Stimulated activated CD4-positive, alpha-beta T cell treated with anti-CD3 and anti-CD28 coated beads, TNF-alpha, amount 100 ng/mL, for 24 hours (primary cell): ENCODE measurements at places on chromosomes 11 and 22.

GRCh38 chr11:86571273-86571948, 101.0 kb downstream of the ME3 start:
- no peak for DNase-seq

GRCh38 chr11:12914400-12914912, 94.7 kb upstream of the RASSF10 start:
- peak; percentile 12 for DNase-seq

DNA sequence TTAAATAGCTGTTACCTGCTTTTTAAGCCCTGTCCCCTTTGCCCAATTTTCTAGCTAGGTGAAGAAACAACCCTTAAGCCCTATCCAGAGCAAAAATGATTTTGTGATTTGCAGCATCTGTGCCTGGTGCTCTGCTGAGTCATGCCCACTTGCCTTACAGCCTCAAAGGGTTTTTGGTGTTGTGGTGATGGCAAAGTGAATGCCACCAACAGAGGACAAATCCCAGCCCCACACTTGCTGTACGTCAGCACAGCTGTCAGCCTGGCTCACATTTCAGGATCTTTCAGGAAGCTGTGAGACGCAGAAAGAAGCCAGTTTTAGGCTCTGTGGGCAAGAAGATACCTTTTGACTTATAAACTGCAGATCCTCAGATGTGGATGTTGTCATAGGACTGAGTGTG, 401.7 kb downstream of the TENM4 start:
- DNase-seq = no peak

DNA sequence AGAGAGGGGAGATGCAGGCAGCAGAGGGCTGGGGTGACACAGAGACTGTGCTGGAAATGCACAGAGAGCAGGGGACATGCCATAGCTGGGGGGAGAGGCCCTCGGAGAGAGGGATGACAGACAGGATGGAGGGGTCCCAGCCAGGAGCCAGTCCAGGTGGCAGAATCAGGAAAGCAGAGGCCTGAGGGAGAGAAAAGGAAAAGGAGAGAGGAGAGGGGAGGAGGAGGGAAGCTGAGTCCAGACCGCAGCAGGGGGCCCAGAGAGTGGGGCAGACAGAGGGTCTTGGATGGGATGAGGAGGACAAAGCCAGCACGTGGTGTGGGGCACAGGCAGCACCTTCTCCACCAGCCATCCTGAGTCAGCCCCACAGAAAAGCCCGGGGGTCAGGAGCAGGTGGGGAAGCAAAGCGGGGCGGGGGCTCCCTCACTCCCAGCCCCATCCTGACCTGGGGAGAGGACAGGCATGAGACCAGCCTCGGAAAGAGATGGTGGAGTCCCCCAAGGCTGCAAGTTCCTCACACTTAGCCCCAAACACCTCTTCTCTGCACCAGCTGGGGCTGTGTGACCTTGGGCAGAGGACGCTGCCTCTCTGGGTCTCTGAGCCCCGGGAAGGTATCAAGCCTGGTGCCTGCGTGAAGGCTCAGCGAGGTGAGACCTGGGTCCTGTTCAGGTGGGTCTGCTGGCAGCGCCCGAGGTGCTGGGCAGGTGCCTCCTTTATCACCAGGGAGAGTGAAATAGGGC, 48.0 kb downstream of the IGLL1 start:
- DNase-seq = no peak

- DNase-seq = no peak
Observed at GRCh38 chr11:44604171-44604581, 38.7 kb downstream of the CD82 start.

DNA sequence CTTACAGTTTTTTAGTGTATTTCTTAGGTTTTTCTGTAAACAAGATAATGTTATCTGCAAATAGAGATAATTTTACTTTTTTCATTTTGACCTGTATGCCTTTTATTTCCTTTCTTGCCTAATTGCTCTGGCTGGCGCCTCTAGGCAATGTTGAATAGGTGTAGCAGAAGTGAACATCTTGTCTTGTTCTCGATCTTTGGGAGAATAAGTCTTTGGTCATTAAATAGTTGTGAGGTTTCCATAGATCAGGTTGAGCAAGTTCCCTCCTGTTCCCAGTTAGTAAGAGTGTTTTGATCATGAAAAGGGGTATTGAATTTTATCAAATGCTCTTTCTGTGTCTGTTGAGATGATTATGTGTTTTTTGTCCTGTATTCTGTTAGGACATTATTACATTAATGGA, 24.0 kb downstream of the PIH1D2 start:
- no peak for DNase-seq

GRCh38 chr11:110850846-110851245, 138.6 kb upstream of the ARHGAP20 start:
- no peak for DNase-seq

GRCh38 chr22:40055143-40055883, 60.6 kb downstream of the FAM83F start:
- peak; percentile 16 for DNase-seq

DNA sequence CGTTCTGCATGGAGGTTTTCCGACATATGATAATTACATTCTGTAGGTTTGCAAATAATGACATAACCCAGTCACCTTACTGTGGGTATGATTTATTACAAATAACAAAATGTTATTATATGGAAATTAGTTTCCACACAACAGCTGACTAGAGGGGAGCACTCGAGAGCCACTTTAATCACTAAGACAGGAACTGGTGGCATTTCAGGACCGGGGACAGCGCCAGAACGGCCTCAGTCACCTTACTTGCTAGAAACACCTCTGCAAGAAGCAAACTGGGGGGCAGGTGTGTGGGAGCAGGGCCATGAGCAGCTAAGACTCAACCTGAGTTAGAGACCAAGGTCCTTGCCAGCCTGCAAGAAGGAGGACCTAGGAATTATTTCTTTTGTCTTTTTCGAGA, 199.9 kb downstream of the DSCAML1 start:
- DNase-seq = no peak

- no peak for DNase-seq
Observed at GRCh38 chr11:131618201-131618600, 247.8 kb downstream of the NTM start.

- DNase-seq = no peak
Observed at GRCh38 chr11:129700701-129701100, 114.9 kb upstream of the TMEM45B start.

GRCh38 chr11:46210856-46211255, 66.6 kb upstream of the CREB3L1 start:
- no peak for DNase-seq

DNA sequence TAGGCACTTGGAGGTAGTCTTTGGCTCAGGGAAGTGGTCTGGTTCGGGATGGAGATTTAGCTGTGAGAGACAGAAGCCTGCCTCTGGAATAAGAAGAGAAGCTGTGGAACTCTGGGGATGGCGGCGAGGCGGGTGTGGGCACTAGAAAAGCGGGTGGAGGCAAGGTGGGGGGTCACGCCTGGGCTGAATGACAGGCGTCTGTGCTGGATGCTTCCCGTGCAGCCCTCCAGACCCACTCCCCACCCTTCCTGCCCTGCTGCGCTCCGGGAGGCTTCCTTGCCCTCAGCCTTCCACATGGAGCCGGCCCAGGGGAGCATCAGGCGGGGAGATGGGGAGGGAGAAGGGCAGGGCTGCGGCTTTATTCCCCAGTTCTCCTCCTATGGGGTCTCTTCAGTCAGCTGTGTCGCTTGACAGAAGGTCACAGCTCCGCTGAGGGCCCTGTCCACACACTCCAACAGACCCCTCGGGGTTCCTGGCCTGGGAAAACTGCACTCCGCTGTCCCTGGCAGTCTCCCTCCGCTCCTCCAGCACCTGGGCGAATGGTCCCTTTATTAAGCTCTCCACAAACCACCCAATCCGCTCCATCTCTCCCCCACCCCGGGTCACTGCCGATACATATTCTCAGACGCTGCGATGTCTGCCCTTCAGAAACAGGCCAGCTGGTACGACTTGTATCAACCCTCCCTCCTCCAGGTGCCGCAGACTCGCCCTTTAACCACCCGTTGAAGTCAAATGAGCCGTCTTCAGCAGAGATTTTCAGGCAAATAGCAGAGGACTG, 6.2 kb downstream of the DNAJB13 start:
- DNase-seq = no peak

GRCh38 chr11:17575431-17576425, 28.7 kb downstream of the OTOG start:
- DNase-seq = no peak

- DNase-seq = no peak
Observed at GRCh38 chr11:90343673-90344072, 120.8 kb upstream of the CHORDC1 start.

GRCh38 chr11:78706551-78706950, 131.9 kb upstream of the NARS2 start:
- DNase-seq = no peak

GRCh38 chr11:1231396-1232020, 8.6 kb downstream of the MUC5B start:
- DNase-seq = no peak

DNA sequence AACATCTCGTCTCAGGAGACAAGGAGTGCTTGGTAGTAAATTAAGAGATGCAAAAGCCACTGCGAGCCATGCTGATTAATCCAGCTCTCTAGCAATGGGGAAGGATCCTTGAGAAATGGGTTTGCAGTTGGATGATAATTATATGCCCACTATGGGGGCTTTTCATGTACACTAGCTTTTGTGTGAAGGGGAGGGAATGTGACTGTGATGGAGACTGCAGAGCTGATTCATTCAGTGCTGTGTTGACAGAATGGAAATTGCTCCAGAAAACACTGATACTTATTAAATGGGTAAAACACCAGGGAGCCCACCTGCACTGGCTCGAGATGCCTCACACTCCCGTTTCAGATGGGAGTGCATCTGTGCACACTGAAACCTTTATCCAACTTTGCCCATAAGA, 37.0 kb upstream of the KIRREL3 start:
- no peak for DNase-seq

DNA sequence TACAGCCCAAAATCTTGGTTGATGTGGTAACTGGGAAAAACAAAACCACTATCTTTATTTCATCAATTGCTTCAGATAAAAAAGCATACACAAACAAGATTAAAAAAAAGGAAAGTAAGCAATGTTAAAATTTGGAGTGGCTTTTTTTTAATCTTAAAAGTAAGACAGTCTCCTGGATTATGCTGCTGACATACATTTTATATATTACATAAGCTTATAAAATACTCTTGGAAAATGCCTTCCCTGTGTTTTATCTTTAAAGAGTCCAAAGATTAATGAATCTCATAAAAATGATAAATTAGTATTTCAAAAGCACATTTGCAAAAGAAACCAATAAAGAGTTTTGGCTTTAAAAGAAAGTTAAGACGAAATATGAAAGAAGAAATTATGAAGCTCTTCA, 132.7 kb downstream of the DLG2 start:
- DNase-seq = no peak

DNA sequence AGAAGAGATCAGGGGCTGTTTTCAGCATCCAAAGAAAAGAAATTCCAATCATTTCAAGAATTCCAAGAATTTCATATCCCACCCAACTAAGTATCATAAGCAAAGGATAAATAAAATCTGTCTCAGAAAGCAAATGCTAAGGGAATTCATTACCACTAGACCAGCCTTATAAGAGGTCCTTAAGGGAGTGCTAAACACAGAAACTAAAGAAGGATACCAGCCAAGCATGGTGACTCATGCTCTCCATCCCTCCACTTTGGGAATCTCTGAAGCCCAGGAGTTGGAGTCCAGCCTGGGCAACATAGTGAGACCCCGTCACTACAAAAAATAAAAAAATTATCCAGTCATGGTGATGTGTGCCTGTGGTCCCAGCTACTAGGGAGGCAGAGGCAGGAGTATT, 17.8 kb downstream of the FADD start:
- DNase-seq = no peak

DNA sequence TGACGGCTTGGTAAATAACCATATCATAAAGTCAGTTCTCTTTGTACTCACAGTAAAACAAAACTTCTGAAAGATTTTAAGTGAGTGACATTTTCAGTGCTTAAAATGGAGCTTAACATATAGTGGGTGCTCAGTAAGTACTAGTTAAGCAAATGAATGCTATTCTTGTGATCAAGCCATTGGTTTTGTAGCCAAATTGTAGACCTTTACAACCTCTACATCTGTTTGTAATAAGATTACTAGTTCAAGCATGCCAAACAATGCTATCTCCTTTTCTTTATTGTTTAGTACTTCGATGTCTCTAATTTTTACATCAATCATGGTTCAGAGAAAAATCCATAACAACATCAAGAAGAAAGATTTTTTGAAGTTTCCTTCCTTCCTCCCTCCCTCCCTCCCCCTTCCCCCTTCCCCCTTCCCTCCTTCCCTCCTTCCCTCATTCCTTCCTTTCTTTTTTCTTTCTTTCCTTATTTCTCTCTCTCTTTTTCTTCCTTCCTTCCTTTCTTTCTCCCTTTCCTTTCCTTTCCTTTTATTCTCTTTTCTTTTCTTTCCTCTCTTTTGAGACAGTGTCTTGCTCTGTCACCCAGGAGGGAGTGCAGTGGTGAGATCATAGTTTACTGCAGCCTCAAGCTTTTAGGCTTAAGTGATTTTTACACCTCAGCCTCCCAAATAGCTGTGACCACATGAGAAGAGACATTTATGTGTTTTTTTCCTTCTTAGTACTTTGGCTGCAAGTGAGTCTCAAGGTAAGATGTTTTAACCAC, 5.7 kb upstream of the OR51B4 start:
- no peak for DNase-seq

- no peak for DNase-seq
Observed at GRCh38 chr11:122847466-122847865, 9.2 kb downstream of the CRTAM start.

DNA sequence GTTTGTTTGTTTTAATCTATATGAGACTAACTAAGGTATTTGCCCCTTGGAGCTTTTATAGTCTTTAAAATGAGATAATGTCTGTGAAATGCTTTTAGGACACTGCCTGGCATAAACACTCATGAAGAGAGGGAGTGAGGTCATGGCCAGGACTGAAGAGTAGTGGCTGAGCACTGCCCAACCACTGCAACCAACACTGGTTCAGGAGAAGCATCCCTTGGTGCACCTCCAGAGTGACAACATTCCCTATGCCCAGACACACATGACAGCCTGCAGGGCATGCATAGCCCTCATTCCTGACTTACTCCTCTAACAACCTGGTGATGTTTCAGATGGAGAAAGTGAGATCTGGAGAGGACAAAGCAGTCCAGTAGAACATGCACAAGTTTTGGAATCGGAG, 36.1 kb downstream of the ME3 start:
- no peak for DNase-seq

- DNase-seq = no peak
Observed at GRCh38 chr11:19931141-19931770, 218.6 kb downstream of the NAV2 start.

- DNase-seq = no peak
Observed at GRCh38 chr11:2447951-2448650, 3.3 kb downstream of the KCNQ1 start.

GRCh38 chr11:86043765-86044503, 24.9 kb downstream of the PICALM start:
- DNase-seq = no peak

GRCh38 chr11:64181506-64182411, 4.2 kb upstream of the STIP1 start:
- DNase-seq = no peak

- no peak for DNase-seq
Observed at GRCh38 chr11:121329781-121330395, 37.3 kb downstream of the SC5D start.
